Endodermal cell (in vitro differentiated cells): ENCODE measurements at places on chromosomes 3 and 15. TPM values are rescaled to one million over a fixed set of nuclear protein-coding genes. Genes with fewer than 3 reads are reported as not detected.

Gene LTK
- total RNA-seq: 0.57 and 0.59 TPM in 2 replicates

Gene SNX22
- 1.9 and 2.6 TPM in 2 replicates for total RNA-seq

Gene EIF3J
- 44.7 to 82.5 TPM (median 71.4 TPM) in 3 replicates for total RNA-seq

Gene LEKR1
- 0.70 to 1.2 TPM (median 0.86 TPM) in 3 replicates for total RNA-seq

Gene NPAP1
- 0.07 to 0.18 TPM (median 0.11 TPM) in 3 replicates for total RNA-seq

Gene CTXN2
- 0.13 TPM in 2 of 3 replicates, not detected in the other for total RNA-seq

Gene DAZL
- total RNA-seq: not detected in 3 replicates

Gene SH3GL3
- 3.8 to 6.0 TPM (median 4.4 TPM) in 3 replicates for total RNA-seq

DNA sequence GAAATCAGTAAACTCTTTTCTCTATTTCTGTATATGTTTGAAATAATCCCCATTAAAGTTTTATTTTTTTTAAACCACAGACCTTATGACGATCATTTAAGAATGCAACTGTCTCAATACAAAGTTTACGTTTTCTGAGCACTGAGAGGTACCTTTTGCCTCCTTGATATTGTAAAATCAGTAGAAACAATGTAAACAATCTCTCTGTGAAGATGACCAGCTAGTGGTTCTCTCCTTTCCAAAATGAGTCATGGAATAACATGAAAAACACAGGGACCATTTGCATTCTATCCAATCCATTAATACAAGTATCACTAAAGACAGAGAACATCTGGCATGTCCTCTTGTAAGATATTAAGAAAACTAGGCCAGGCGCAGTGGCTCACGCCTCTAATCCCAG lies 48.8 kb downstream of the RAD18 start:
- no peak for DNase-seq
- peaks cover 26% of the 10 kb centered on the region for H3K36me3 ChIP-seq
- no peak overlapping the region for H3K4me3 ChIP-seq
- H3K27me3 ChIP-seq: no peaks in the 10 kb centered on the region

- no peak overlapping the region for H3K4me3 ChIP-seq
- no peak for DNase-seq
- no peaks in the 10 kb centered on the region for H3K27me3 ChIP-seq
- H3K4me1 ChIP-seq: peaks cover 3% of the 10 kb centered on the region
These were observed 111.8 kb downstream of the ASB7 start for GRCh38 chr15:100714034-100714748.

GRCh38 chr3:66019896-66020295 lies 18.8 kb downstream of the MAGI1 start:
- H3K27me3 ChIP-seq: no peaks in the 10 kb centered on the region
- no peak overlapping the region for H3K4me3 ChIP-seq
- no peaks in the 10 kb centered on the region for H3K36me3 ChIP-seq

DNA sequence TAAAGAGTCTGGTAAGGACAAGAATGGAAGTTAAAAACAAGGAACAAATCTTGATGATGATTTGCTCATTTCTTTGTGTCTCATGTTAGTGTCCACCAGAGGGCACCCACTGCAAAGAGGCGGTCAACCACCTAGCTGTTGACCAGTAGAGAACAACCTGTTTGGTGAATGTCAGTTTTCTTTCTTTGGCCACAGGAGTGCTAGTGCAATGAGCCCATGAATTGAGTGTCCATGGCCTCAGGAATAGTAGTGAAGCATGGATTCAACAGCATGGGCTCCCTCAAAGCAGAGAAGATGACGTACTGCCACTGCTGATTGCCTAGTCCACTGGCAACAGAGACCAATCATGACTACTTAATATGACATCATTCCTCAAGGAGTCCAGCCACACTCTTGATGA lies 10.7 kb upstream of the CNTN6 start:
- no peaks in the 10 kb centered on the region for H3K4me1 ChIP-seq
- no peak overlapping the region for H3K27ac ChIP-seq
- H3K4me3 ChIP-seq: no peak overlapping the region
- no peaks in the 10 kb centered on the region for H3K27me3 ChIP-seq

DNA sequence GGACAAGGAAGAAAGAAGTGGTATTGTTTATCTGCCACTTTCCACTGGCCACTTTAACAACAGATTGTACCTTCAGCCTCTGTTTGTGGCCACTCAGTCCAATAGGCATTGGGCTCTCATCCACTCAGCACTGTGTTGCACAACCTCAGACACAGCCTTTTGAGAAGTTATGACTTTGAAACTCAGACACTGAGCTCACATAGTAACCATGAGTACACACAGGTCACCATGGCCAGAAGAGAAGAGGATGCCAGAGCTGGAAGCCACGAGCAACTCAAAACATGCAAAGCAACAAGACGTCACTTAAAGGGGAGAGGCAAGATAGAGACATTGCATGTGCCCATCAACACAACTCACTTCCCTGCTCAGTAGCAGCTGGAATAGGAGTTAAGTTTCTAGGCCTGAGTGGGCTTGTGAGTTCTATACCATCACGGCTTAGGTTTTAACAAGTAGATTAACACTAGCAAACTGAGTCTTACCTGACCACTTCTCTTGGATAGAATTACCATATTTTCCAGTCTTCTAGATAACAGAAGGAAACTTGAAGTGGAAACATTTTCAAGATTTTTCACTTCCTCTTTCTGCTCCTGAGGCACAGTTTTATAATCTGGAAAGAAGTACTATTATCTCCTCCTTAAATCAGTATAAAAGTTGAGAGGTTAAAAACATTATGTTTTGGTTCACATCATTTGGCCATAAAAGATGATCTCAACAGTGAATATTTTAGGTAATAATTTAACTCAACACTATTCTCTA lies 103.5 kb downstream of the IMPG2 start:
- H3K4me3 ChIP-seq: no peak overlapping the region
- no peaks in the 10 kb centered on the region for H3K36me3 ChIP-seq
- H3K27me3 ChIP-seq: no peaks in the 10 kb centered on the region
- no peak overlapping the region for H3K27ac ChIP-seq
- no peaks in the 10 kb centered on the region for H3K4me1 ChIP-seq

GRCh38 chr3:61893840-61894566 lies 332.6 kb downstream of the PTPRG start:
- H3K36me3 ChIP-seq: no peaks in the 10 kb centered on the region
- H3K4me1 ChIP-seq: no peaks in the 10 kb centered on the region
- H3K4me3 ChIP-seq: no peak overlapping the region
- DNase-seq: no peak

DNA sequence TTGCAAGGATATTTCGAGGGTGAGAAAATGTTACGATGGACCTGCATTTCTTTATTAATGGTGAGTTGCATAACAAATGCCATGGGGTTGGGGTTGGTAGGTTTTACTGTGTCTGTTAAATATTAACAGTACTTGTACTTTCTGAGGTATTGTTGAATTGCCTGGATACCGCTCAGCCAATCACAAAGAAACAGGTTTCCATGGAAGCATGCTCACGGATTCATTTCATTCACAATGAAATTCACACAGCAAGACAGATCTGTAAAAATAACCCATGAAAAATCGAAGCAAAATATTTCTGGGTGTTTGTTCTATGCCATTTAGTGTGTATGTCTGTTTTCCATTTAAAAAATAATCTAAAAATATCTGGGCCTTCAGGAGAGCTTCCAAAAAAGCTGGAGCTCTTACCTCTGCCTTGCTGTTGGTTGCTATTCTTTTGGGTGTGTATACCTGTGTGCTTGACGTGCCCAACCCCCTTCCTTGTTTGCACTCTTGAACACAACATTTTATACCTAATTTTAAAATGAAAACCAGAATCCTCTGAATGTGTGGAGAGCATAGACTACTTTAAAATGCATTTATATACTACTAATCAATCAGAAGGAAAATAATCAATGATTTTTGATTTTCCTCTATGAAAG lies 479.8 kb upstream of the TBL1XR1 start:
- peaks cover 11% of the 10 kb centered on the region for H3K4me1 ChIP-seq
- no peak for DNase-seq
- no peak overlapping the region for H3K4me3 ChIP-seq

DNA sequence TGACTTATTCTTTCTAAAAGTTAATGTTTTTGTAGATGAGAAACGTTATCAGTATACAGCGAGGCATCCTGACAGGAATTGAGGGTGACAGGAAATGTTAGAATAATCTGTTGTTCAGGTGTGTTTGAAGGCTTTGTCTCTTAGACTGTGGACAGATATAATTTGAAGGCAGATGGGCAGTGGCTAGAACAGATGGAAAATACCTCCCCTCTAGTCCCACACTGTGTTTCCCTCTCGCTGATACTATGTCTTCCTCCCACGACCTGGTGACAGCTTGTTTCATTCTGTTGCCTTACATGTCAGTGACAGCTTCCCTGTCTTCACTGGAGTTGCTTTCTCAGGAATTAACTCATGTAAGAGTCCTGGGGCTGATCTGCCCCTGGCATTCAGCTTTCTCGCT lies 125.3 kb downstream of the MYRIP start:
- no peaks in the 10 kb centered on the region for H3K27me3 ChIP-seq
- no peaks in the 10 kb centered on the region for H3K36me3 ChIP-seq
- H3K27ac ChIP-seq: no peak overlapping the region
- H3K4me3 ChIP-seq: no peak overlapping the region
- H3K4me1 ChIP-seq: no peaks in the 10 kb centered on the region
- no peak for DNase-seq

DNA sequence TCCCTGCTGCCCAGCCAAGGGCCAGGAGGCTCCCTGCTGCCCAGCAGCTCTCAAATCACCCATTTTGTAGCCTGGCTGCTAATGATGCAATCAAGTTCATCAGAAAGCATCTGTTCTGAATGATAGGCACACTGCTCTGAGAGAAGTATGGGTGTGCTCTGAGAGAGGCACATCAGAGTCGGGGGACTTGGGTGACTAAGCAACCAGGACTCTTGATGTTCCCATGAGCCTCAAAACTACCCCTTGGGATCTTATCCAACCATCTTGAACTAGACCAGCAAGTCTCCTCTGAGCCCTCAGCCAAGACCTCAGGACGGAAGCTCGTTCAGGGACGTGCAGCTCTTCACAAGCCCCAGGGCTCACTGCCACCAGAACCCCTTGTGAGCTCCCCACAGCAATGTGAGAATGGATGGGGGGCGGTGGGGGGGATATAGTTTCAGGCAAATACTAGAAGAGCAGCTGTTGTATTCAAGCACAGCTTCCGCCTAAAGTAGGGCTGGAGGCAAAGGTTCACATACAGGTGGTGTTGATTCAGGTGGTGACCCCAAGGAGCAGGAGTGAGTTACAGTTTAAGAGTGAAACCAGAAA lies 52.2 kb upstream of the HES1 start:
- no peaks in the 10 kb centered on the region for H3K36me3 ChIP-seq
- peaks cover 23% of the 10 kb centered on the region for H3K4me1 ChIP-seq
- DNase-seq: peak; percentile 45
- no peak overlapping the region for H3K4me3 ChIP-seq
- H3K27ac ChIP-seq: no peak overlapping the region
- no peaks in the 10 kb centered on the region for H3K27me3 ChIP-seq

DNA sequence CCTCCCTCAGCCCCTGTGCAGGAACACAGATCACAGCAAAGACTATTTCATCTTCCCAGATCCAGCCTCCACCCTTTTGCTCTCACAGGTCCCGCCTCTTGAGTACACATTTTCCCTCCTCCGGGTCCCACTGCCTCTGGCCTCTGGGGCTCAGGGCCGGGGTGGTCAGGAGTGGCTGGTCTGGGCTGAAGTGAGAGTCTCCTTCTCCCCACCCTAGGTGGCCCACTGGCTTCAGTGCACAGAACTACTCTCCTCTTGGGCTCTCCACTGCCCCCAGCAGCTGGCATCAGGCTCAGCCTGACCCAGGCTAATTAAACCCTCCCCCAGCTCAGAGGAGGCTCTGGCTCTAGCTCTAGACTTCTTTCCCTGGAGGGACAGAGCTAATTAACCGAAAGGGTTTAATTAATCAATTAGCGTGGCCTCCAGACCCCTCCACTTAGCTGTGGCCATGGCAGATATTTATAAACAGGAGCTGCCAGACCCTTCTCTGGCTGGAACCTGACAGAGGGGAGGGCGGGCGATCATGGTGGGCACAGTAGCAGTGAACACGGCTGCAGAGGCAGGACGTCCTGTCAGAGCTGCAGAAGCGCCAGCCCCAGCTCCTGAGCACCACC lies 15.1 kb downstream of the DUSP7 start:
- no peaks in the 10 kb centered on the region for H3K4me1 ChIP-seq
- H3K27ac ChIP-seq: no peak overlapping the region
- no peak overlapping the region for H3K4me3 ChIP-seq
- H3K36me3 ChIP-seq: no peaks in the 10 kb centered on the region

GRCh38 chr15:60179786-60180391 lies 175.8 kb downstream of the FOXB1 start:
- no peaks in the 10 kb centered on the region for H3K36me3 ChIP-seq
- no peak overlapping the region for H3K27ac ChIP-seq
- no peak overlapping the region for H3K4me3 ChIP-seq
- H3K27me3 ChIP-seq: no peaks in the 10 kb centered on the region

DNA sequence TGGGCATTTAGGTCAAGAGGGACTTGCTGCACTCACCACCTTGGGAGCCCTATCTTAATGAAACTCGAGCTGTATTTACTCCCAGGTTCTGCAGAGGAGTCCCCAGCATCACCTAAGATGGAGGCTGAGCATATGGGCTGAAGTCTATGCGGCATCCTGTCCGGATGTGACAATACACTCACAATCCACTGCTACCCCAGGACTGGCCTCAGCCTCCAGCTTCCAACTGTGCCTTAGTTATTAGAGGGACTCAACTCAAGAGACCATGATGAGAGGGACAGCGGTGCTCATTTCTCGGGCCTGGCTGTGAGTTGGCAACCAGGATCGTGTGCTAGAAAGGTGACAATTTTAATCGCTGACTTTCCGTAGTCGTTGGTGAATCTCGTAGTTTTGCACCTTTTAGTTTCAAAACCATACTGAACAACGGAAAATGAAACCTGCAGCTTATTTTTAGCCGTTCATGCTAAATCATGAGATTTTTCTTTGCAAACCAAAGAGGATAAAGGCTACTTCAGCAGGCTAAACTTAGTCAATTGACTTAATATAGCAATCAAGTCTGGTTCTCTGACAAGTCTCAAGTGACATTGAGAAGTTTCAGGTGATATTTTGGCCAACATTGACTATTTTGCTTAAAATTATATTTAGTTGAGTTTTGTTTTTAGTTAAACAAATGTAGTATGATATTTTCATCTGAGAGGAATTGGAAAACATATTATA lies 11.1 kb downstream of the ZBTB38 start:
- no peak overlapping the region for H3K4me3 ChIP-seq
- H3K27ac ChIP-seq: no peak overlapping the region
- H3K27me3 ChIP-seq: no peaks in the 10 kb centered on the region
- no peaks in the 10 kb centered on the region for H3K36me3 ChIP-seq

DNA sequence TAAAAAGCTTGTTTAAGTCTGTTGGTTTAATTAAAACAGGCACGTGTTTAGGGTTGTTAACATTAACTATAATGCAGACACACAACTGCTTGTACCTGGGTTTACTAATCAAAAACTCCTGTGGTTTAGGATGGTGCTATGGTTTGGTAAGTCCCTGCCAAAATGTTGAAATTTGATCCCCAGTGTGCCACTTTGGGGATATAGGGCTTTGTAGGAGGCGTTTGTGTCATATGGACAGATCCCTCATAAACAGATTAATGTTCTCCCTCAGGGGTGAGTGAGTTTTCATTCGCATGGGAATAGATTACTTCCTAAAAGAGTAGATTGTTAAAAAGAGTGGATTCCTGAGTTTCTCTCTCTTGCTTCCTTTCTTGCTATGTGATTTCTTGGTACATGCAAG lies 18.7 kb upstream of the GK5 start:
- H3K4me3 ChIP-seq: no peak overlapping the region
- H3K36me3 ChIP-seq: no peaks in the 10 kb centered on the region
- DNase-seq: no peak
- no peaks in the 10 kb centered on the region for H3K27me3 ChIP-seq
